CD4-positive, alpha-beta T cell treated with Interleukin-12 subunit alpha and Interleukin-12 subunit beta, for 1 hour (primary cell): ENCODE measurements at places on chromosomes 5 and 9.

- DNase-seq: peak; percentile 58
Observed at GRCh38 chr5:54610197-54610944, 92.8 kb downstream of the SNX18 start.

DNA sequence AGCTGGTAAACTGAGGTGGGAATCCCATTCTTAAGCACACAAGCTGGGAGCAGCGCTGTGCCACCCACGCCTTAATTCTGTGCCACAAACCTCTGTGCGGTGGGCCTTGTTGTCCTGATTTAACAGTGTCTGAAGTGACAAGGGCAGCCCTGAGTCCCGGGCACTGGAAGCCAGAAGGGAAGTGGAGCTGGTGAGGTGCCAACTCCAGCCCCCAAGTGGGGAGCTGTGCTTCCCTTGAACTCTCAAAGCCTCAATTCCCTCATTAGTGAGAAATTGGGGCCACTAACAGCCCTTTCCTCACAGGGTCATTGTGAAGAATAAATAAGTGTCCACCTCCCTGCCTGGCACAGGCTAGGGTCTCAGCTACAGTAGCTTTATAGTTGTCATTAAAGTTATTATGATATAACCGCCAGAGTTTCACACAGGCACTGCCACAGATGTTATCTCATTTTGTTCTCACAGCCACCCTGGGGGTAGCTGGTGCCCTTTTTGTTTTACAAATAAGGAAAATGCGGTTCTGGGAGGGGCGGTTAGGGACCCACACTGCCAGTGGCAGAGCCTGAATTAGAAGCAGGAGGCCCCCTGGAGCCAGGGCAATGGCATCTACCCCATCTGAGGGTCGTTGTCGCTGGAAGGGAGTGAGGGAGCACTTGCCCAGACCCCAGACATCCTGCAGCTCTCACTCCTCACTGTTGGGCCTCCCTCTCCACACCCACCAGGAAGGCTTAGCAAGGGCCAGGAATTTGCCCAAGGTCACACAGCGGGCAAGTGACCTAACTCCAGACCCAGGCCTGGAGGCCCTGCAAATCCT, 2.1 kb upstream of the TLX3 start:
- no peak for DNase-seq

DNA sequence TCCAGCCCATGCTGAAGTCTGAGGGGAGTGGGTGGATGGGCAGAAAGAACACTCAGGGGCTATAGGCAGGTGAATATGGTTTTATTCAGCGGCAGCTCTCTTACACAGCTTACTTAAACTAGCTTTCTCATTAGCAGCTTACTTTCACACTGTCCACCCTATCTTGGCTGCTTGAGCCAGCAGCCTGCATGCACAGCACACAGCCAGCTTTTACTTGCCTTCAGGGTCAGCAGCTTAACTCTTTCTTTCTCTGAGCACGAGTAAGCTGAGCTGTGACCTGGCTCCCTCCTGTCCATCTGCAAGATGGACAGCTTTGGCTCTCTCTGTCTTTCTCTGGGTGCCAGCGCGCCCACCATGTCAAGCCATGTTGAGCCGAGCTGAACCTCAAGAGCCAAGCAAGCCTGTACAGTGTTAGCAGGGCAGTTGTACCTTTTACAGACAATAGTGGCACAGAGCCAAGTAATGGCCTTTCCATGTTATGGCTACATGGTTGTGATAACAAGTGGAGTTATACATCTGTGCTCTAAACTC, 1054.9 kb downstream of the PTPRD start:
- DNase-seq: no peak

DNA sequence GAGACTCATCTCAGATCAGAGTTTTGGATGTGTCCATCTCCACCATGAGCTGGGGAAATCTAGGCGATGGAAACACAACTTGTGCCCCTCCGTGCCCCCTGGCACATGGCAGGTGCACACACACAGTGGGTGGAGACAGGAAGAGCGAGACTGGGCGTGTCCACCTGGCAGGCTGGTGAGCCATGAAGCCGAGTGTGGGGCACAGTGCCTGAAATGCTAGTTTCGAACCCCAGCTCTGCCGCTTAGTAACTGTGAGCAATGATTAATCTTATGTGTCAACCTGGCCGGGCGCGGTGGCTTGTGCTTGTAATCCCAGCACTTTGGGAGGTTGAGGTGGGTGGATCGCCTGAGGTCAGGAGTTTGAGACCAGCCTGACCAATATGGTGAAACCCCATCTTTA, 80.8 kb upstream of the RNU6ATAC start:
- DNase-seq: no peak

GRCh38 chr5:103362211-103362610, 103.6 kb downstream of the MACIR start:
- no peak for DNase-seq

- DNase-seq: no peak
Observed at GRCh38 chr9:87387351-87388011, 110.2 kb upstream of the DAPK1 start.

GRCh38 chr9:5851445-5851844, 18.5 kb upstream of the ERMP1 start:
- peak; percentile 40 for DNase-seq

DNA sequence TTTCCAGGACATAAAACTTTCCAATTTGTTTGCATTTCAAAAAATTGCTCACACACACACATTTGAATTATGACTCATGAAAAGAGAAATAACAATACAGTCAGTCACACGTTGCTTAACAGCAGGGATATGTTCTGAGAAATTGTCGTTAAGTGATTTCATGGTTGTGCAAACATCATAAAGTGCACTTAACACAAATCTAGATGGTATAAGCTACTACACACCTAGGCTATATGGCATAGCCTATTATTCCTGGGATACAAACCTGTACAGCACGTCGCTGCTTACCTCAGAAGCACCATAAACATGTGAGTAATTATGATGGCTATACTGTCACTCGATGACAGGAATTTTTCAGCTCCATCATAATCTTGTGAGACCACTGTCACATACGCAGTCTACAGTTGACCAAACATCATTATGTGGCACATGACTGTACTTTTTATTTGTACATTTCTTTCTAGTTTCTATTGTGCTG, 378.2 kb downstream of the ACTL7B start:
- no peak for DNase-seq

DNA sequence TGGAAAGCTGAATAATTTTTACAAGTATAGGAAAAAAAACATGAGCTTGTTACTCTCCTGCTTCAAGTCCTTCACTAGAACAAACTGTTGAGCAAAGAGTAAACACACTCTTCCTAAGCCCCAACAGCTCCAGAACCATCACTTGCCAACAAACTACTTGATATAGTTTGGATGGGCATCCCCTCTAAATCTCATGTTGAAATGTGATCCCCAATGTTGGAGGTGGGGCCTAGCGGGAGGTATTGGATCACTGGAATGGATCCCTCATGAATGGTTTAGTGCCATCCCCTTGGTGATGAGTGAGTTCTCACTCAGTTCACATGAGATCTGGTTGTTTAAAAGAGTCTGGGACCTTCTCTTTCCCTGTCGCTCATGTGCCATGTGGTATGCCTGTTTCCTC, 82.8 kb downstream of the PLPP1 start:
- DNase-seq: no peak

- DNase-seq: no peak
Observed at GRCh38 chr5:127950707-127951391, 132.7 kb upstream of the SLC12A2 start.

GRCh38 chr5:131160134-131160533, 4.9 kb downstream of the HINT1 start:
- no peak for DNase-seq

DNA sequence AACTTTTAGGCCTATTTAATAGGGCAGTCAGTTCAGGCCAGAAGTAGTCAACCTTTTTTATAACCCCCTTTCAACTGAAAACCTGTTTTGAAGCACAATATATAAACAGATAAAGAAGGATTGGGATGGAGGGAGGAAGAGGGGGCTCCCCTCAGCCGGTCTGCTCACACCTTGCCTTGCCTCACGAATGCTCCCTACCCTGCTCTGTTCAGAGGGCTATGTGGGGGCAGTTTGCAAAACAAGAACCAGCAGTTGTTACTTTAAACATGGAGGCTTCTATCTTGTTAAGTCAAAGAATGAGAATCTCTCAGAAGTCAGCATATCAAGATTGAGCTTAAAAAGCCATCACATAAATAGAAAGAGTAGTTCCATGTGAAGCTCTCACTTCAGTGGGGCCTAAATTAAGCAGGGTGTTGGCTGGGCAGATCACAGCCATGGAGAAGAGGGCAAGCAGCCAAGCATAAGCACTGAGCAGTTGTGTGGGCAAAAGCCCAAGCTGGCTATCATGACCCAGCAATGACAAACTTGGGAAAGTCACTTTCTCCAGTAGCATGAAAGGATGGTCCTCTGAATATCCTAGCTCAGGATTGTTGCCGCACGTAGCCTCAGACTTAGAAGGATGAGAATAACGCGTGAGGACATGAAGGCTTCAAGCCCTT, 70.6 kb downstream of the ALDH1A1 start:
- no peak for DNase-seq

DNA sequence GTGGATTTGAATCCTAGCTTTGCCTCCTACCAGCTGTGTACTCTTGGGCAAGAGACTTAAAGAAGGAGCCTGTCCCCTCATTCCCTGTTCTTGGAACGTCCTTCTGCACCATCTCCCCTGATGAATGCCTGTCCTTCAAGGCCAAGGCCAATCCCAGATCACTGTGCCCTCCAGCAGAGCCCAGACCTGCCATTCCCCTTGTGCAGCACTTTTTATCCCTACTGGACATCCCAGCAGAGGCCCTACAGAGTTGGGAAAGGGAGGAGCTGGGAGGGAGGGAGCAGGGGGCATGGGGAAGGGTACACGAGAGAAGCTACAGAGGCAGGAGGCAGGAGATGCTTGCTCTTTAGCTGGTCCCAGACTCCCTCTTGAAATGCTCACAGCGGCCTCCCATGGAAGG, 223.9 kb downstream of the PBX3 start:
- no peak for DNase-seq

DNA sequence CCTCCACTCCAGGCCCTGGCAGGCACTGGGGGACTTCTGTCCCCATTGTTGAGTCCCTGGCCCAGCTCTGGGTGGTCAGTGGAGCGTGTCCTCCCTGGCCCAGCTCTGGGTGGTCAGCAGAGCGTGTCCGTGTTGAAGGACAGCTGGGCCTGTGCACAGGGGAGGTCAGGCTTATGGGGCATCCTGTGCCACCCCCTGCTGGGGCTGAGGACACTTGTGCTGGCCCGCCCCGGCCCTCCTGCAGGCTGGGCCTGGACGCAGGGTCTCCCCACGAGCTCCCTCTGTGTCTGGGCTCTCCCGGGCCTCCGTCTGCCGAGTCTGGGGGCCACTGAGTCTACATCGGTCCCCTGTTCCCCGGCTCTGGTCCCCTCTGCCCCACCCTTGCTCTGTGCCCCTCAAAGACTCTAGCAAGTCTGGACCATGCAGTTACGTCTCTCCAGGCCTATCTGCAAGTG, 11.5 kb upstream of the CLIC3 start:
- DNase-seq: no peak

- DNase-seq: no peak
Observed at GRCh38 chr5:109935833-109936490, 246.2 kb downstream of the MAN2A1 start.

DNA sequence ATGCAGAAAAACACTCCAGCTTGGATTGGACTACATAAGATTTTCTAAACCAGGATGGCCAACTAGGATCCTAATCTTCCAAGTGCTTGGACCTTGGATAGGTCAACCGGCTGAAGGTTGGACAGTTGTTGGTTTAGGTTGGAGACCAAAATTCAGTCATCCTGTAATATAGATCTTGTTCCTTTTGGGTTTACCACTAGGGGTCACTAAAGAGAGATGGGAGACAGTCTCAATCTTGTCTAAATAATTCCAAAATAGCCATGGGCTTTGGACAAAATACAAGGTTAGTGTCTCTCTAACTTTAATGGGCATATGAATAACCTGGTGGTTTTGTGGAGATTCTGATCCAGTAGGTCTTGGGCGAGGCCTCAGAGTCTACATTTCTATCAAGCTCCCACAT, 148.7 kb upstream of the ERCC6L2 start:
- DNase-seq: peak; percentile 35

GRCh38 chr9:4262735-4263141, 37.1 kb downstream of the GLIS3 start:
- no peak for DNase-seq

- DNase-seq: no peak
Observed at GRCh38 chr5:32074401-32074800, 99.7 kb downstream of the GOLPH3 start.

- DNase-seq: no peak
Observed at GRCh38 chr5:133205649-133206048, 153.8 kb downstream of the HSPA4 start.

DNA sequence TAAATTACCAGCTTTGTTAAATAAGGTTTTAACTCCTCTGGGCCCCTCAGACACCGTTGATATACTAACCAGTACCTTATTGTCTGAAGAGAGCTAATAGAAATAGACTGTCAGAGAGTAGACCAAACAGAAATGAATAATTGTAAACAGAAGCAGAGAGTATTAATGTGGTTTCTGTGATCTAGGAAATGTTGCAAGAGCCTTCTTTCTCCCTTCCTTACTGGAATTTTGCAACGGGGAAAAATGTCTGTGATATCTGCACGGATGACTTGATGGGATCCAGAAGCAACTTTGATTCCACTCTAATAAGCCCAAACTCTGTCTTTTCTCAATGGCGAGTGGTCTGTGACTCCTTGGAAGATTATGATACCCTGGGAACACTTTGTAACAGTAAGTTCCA, 5.1 kb downstream of the TYRP1 start:
- DNase-seq: no peak

DNA sequence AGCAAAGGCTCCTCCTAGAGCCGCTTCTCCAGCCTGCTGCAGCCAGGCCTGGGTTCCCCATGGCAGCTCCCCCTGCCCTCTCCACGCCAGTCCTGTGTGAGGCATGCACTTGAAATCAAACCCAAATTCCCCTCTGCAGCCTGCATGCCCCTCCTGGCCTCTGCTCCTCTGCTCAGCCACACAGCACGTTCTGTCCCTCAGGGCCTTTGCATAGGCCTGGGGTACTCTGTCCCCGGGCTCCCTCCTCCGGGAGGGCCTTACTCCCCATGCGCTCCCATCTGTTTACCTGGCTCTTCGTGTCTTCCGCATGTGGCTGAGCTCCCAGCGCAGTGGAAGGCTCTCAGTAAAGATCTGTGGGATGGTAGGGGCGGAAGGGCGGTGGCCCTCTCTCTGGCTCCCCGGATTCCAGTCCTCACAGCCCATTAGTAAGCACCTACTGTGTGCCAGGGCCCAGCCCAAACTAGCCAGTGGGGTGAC, 203.5 kb upstream of the IER5L start:
- no peak for DNase-seq

GRCh38 chr9:33044677-33045282, 19.7 kb downstream of the DNAJA1 start:
- no peak for DNase-seq

GRCh38 chr9:98291820-98292219, 36.4 kb upstream of the TBC1D2 start:
- DNase-seq: no peak

GRCh38 chr9:93258818-93259489, 75.0 kb downstream of the WNK2 start:
- DNase-seq: no peak

- DNase-seq: no peak
Observed at GRCh38 chr5:8340739-8341344, 471.9 kb downstream of the MTRR start.

GRCh38 chr9:77523891-77524290, 124.2 kb downstream of the GNA14 start:
- DNase-seq: no peak

- no peak for DNase-seq
Observed at GRCh38 chr5:156274453-156274852, 52.5 kb upstream of the SGCD start.

GRCh38 chr5:84273517-84273883, 111.2 kb downstream of the EDIL3 start:
- DNase-seq: no peak

- DNase-seq: peak; percentile 25
Observed at GRCh38 chr9:99296291-99296951, 74.3 kb downstream of the SEC61B start.
